Small intestine (tissue), 16 donors: ENCODE measurements at places on chromosomes 1 and 21. TPM values are rescaled to one million over a fixed set of nuclear protein-coding genes. Genes with fewer than 3 reads are reported as not detected.

KCNJ6 gene
- 0.24 TPM for polyA plus RNA-seq

GRCh38 chr1:95889400-95889799 lies 655.4 kb downstream of the RWDD3 start:
- H3K27ac ChIP-seq = no peak overlapping the region
- H3K4me3 ChIP-seq = no peak overlapping the region
- no peaks in the 10 kb centered on the region for H3K27me3 ChIP-seq
- DNase-seq = no peak

SYT2 gene
- polyA plus RNA-seq = not detected

DFFB gene
- 8.7 TPM for polyA plus RNA-seq

FCGR3A gene
- 1.3 TPM for polyA plus RNA-seq

DNA sequence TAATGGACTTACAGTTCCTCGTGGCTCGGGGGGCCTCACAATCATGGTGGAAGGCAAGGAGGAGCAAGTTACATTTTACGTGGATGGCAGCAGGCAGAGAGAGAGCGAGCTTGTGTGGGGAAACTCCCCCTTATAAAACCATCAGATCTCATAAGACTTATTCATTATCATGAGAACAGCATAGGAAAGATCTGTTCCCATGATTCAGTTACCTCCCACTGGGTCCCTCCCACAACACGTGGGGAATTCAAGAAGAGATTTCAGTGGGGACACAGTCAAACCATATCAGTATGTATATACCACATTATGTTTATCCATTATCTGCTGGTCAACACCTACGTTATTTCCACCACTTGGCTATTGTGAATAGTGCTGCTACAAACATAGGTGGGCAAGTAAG lies 352.3 kb upstream of the B3GALT2 start:
- no peaks in the 10 kb centered on the region for H3K27me3 ChIP-seq
- H3K36me3 ChIP-seq = no peaks in the 10 kb centered on the region
- no peaks in the 10 kb centered on the region for H3K4me1 ChIP-seq
- no peak overlapping the region for H3K27ac ChIP-seq
- no peak for DNase-seq

DNA sequence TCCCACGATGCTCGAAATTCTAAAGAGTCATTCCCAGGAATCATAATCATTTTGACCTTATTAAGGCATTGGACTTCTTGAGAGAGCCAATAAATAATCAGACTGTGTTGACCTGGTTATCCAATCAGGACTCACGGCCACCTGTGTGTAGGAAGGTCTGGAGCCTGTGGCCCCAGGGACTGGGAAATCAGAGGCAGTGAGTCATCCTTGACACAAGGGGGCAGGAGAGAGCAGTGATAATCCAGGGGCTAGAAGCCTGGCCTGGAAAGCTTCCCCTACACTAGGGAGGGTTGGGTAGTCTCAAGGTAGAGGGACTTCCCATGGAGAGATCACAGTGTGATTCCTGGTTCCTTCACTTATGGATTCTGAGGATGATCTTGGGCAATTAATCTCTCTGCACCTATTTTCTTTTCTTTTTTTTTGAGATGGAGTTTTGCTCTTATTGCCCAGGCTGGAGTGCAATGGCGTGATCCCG lies 4.7 kb downstream of the MR1 start:
- DNase-seq = peak; percentile 67
- H3K4me1 ChIP-seq = peaks cover 16% of the 10 kb centered on the region
- no peak overlapping the region for H3K4me3 ChIP-seq
- H3K36me3 ChIP-seq = no peaks in the 10 kb centered on the region
- no peaks in the 10 kb centered on the region for H3K27me3 ChIP-seq

PTPN22 gene
- 20.1 TPM for polyA plus RNA-seq

REG4 gene
- 212 TPM for polyA plus RNA-seq

DCST1 gene
- polyA plus RNA-seq = not detected

PRR9 gene
- polyA plus RNA-seq = not detected

DPT gene
- 0.89 TPM for polyA plus RNA-seq

SPATC1L gene
- polyA plus RNA-seq = 2.9 TPM

- no peaks in the 10 kb centered on the region for H3K36me3 ChIP-seq
- no peaks in the 10 kb centered on the region for H3K27me3 ChIP-seq
- H3K4me1 ChIP-seq = no peaks in the 10 kb centered on the region
- no peak for DNase-seq
- H3K4me3 ChIP-seq = no peak overlapping the region
- peak overlapping the region; percentile 62 for H3K27ac ChIP-seq
Observed at GRCh38 chr1:61640531-61641530, 84.1 kb downstream of the TM2D1 start.

GRCh38 chr1:223651291-223651991 lies 14.1 kb downstream of the CAPN8 start:
- peaks cover 5% of the 10 kb centered on the region for H3K27me3 ChIP-seq
- H3K4me1 ChIP-seq = no peaks in the 10 kb centered on the region
- no peaks in the 10 kb centered on the region for H3K36me3 ChIP-seq
- no peak overlapping the region for H3K4me3 ChIP-seq
- H3K27ac ChIP-seq = no peak overlapping the region
